ENCODE measurements at places on chromosomes 11 and 22.

GRCh38 chr11:126440792-126441514, 85.5 kb downstream of the ST3GAL4 start:
- DNase-seq: peak; percentile 61

DNA sequence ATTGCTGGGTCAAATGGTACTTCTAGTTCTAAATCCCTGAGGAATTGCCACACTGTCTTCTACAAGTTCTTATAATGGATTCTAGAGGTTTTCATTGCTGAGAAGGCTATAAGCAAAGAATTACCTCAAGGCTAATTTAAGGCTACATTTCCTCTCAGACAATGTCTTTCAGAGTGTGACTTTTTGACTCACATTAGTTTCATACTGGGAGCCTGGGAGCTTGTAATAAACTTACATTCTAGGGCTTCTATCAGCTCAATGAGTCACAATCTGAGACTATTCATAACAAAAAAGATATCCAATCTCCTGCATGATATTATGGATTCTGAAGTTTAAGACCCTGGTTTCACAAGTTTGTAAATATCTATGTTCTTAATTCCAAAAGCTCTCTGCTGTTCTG, 408.7 kb downstream of the LRRC4C start:
- DNase-seq: no peak

GRCh38 chr11:132448334-132448995, 1078.0 kb downstream of the NTM start:
- no peak for DNase-seq

- DNase-seq: no peak
Observed at GRCh38 chr11:70731271-70732022, 333.1 kb downstream of the CTTN start.

DNA sequence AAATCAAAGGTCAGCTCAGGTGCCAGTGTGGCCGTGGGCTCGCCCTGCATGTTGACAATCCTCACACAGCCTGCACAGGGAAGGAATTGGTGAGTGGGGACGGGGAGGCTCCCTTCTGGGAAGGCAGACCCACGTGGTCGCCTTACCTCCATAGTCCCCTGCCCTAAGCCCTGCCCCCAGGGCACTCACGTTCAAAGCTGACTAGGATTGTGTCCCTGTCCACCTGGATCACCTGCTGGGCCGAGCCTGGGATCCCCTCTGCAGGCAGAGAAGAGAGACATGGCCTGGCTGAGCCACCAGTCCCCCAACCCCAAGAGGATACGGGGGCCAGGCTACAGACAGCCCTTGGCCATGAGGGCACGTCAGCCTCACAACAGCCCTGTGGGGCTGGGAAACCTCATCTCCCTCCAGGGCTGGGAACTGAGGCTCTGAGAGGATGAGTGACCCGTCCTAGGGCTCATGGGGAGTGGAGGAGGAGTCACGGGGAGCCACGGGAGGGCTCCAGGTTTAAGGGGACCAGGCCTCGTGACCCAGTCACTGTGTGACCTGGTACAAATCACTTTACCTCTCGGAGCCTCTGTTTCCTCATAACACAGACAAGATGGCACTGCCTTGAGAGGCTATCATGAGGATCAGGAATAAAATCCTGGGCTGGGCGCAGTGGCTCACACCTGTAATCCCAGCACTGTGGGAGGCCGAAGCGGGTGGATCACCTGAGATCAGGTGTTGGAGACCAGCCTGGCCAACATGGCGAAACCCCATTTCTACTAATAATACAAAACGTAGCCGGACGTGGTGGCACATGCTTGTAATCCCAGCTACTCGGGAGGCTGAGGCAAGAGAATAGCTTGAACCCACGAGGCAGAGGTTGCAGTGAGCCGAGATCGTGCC, 12.1 kb upstream of the SF1 start:
- no peak for DNase-seq

- DNase-seq: no peak
Observed at GRCh38 chr22:28904211-28904896, 21.0 kb downstream of the ZNRF3 start.

GRCh38 chr11:31106968-31107576, 262.5 kb downstream of the DCDC1 start:
- DNase-seq: no peak

DNA sequence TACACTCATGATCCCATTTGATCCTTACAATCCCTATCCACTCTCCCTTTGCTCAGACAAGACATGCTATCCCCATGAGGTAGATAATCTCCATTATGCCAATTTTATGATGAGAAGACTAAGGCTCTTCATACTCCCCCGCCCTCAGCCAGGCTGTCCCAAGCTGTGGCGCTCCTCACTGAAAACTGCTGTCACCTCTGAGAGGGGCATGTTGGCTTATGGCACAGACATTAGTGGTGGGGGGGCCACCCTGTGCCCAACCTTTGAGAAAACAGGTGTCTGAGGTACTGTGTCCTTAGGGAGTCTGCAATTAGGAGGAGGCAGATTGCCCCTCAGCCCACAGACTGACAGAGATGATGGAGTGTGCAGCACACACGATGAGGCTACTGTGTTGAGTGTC, 2.4 kb downstream of the DDTL start:
- DNase-seq: no peak

- DNase-seq: no peak
Observed at GRCh38 chr22:40070701-40071100, 75.9 kb downstream of the FAM83F start.

GRCh38 chr11:6625832-6626420, 6.7 kb upstream of the TPP1 start:
- DNase-seq: no peak

DNA sequence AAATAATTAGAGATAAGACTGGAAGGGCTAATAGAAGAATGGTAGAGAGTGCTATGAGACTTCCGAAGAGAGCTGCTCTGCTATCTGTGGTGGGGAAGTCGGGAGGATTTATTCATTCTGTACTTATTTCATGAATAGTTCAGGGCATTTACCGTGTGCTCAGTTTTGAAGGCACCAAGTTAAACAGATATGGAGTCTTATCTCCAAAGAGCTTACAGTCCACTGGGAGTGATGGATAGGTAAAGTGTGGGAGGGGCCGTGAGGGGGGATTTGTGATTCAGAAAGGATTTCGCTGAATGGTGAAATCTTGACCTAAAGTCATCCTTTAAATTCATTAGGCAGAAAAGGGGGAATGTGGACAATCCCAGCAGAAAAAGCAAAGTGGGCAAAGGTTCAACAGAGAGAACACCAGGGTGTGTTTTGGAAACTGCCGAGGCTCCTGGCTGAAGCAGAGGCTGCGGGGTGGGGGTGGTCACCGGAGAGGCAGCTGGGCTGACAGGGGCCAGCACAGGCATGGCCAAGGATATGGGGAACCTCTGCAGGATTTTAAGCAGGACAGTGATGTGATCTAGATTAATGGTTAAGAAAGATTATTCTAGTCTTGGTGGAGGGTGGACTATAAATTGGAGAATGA, 91.2 kb downstream of the UBASH3B start:
- DNase-seq: no peak

DNA sequence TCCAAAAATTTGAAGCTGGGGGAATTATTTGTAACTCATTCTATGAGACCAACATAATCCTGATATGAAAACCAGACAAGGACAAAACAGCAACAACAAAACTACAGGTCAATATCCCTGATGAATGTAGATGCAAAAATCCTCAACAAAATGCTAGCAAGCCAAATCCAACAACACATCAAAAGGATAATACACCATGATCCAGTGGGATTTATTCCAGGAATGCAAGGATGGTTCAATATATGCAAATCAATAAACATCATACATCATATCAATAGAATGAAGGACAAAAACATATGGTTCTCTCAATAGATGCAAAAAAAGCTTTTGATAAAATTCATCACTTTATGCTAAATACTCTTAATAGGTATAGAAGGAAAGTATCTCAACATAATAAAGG, 19.4 kb upstream of the USP2 start:
- no peak for DNase-seq

DNA sequence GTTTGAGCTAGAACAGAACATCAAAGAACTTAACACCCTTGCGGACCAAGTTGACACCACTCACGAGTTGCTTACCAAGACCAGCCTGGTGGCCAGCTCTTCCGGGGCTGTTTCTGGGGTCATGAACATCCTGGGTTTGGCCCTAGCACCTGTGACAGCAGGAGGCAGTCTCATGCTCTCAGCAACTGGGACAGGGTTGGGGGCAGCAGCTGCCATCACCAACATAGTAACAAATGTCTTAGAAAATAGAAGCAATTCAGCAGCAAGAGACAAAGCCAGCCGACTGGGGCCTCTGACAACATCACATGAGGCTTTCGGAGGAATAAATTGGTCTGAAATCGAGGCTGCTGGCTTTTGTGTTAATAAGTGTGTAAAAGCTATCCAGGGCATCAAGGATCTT, 8.7 kb downstream of the APOL5 start:
- no peak for DNase-seq

DNA sequence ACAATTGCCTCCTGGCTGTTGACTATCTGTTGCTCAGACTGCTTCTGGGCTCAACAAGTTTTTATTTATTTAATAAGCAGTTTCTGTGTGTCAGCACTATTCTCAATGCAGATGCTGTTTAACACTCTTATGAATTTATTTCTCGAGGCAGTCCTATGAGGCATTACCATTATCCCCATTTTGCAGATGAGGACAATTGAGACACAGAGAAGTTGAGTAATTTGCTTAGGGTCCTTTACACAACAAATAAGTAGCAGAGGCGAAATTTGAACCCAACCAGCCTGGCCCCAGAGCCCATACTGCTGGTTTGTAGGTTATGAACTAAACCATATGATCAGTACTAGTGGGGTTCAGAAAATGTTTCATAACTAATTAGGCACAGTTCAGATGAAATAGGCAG, 58.7 kb downstream of the APIP start:
- DNase-seq: no peak

DNA sequence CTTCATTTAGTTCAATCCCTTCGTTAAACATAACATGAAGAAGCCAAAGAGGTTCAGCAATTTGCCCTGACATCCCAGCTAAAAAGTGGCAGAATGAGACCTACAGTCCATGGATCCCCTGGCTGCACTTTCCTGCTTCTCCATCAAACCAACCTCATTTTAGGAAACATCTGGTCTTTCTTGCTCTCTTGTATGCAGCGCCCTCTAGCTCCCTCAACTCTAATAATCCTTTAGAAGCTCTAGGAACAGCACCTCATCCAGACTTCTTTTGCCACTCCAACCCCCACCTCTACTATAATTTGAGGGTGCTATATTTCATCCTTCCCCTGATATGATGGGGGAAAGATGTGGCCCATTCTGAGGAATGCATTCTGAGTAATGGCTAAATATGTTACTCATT, 7.4 kb downstream of the CNTF start:
- DNase-seq: no peak

DNA sequence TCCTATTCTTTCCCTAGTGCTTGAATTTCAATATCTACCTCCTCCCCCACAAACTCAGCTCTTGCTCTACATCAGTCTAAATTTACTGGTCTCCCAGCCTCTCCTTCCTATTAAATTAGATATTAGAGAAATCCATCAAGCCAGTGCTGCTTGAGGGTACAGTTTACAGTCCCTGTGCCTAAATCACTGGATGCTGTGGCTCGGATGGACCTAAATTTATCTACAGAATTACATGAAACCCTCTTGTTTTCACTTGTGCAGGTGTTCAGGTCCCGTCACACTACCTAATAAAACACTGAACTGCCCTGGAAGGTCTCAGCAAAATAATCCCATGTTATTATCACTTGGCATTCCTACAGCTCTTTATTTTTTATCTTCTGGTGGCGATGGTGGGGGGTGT, 134.7 kb upstream of the E2F8 start:
- DNase-seq: no peak

DNA sequence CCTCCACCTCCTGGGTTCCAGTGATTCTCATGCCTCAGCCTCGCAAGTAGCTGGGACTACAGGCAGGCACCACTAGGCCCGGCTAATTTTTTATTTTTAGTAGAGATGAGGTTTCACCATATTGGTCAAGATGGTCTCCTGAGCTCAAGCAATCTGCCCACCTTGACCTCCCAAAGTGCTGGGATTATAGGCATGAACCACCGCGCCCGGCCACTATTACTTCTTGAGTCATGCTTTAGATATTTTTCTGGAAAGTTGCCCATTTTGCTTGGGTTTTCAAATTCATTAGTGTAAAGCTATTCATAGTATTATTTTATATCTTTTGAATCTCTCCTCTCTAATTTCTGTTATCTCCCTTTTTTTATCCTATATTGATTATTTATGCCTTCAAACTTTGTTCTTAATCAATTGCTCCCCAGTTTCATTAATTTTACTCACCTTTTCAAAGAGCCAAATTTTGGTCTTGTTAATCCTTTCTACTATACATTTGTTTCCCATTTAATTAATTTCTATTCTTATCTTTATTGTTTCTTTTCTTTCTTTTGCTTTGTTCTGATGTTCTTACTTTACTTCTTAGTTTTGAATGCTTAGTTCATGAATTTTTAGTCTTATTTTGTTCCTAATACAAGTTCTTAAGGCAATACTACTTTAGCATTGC, 10.3 kb upstream of the RAC2 start:
- DNase-seq: no peak

- DNase-seq: peak; percentile 63
Observed at GRCh38 chr11:59199546-59200422, 12.9 kb downstream of the MPEG1 start.

DNA sequence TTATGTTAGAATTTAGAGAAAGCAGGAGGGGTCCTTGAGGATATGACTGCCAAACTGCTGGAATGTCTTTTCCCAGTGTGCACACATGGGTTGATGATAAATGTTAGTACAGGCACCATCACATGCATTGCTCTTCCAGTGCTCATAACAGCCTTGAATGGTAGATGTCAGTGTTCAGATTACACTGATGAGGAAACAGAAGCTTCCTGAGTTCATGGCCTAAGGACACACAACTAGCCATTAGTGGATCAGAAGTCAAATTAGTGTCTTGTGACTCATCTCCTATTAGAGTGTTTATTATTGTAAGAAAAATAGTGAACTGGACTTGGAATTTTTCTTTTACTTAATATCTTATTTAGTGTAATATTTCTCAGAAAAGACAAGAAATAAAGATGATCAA, 241.5 kb downstream of the DDX10 start:
- DNase-seq: no peak

GRCh38 chr11:64245401-64245796, 1.3 kb downstream of the PPP1R14B start:
- DNase-seq: no peak

- DNase-seq: no peak
Observed at GRCh38 chr11:78800096-78800690, 225.5 kb upstream of the NARS2 start.

GRCh38 chr11:104122011-104122635, 41.8 kb downstream of the PDGFD start:
- DNase-seq: no peak

DNA sequence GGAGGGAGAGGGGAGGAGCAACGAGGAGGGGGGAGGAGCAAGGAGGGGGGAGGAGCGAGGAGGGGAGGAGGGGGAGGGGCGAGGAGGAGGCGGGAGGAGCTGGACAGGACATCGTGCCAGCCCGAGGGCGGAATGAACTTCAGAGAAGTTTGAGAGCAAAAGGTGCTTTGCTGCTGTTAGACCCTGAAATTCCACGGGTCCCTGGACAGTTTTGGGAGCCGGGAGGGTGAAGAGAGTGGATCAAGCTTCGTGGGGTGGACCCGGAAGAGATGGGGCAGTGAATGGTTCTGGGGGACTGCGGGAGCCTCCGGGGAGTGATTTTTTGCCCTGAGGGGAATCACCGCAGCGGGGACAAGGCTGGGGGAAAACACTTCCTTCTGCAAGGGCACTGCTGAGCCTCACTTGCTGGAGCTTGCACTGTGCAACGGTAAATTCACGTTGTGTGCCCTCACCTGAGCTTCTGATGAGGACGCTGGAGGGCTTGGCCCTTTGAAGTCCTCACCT, 10.7 kb upstream of the NLRP6 start:
- peak; percentile 53 for DNase-seq

- no peak for DNase-seq
Observed at GRCh38 chr11:113494021-113494420, 18.8 kb upstream of the DRD2 start.
